Gastroesophageal sphincter (tissue), 4 donors: ENCODE measurements at places on chromosomes 5 and 9. TPM values are rescaled to one million over a fixed set of nuclear protein-coding genes. Genes with fewer than 3 reads are reported as not detected.

DNA sequence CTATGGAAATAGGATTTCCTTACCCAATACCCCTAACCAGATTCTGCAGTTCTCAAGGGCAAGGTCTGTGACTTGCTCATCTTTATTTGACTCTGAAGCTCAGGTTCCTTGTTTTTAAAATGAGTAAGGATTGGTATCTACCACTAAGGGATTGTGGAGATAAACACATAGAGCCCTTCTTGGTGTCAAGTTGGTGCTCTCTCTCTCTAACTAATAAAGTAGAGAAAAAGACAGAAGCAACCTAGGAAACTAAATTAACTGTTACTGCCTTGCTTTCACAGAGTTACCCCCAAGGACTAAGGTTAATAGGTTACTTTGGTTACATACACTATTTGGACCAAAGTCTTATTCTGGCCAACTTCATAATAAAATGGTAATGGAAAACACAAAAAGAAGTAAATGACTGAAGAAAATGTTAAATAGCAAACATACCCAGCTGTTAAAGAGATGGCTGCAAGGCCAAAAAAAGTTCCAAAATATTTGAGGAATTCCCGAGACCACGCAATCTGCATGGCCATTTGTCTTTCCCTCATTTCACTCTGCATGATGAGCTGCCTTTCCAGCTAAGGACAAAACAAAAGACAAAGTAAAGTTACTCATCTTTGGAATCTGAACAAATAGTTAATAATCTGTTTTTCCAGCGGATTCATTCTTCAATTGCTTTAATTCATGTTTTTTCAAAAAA lies 21.8 kb upstream of the RLN1 start:
- ATAC-seq, result no peak

DNA sequence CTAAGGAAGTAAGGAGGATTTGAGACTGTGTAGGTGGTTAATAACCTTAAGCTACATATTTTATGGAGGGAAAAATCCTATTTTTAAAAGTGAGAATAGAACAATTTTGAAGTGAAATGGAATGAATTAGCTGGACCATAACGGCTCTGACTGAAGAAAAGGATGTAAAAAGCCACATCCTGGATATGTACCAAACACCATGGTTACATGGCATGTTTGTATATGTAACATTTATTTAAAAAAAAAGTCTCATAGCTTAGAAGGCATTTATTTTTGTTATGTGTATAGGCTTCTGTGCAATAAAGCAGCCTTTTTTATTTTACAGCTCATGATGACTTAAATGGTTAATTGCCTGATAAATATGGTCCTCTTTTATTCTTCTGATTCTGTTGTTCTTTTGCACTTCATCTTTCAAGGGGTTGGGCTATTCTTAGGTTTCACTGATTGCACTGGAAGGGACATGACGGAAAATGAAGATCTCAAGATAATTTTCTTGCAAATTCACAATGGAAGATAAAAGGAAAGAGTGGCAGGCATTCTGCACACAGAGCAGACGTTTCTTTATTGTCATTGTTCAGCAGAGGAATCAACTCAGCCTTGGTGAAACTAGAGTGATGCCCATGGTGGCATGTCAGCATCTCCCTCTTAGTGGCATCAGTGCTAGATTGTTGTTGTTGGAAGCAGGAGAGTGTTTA lies 63.1 kb downstream of the DOCK8 start:
- no peak for ATAC-seq

Gene LRRC70
- 10.1 TPM for total RNA-seq

DNA sequence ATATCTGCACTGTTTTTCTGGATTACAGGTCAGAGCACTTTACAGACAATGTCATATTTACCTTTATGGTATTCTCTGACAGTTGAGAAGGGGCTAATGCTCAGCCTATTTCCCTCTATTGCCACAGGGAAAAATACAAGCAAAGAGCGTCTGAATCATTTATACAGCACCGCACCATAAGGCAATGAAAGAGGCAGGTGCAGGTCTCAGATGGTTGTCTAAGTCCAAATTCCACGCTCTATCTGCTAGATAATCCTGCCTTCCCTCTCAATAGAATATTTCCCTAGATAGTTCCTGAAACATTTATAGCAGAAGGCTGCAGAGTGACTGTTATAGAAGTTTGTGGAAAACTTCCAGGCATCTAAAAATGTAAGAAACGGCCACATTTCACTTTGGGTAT lies 446.1 kb upstream of the CDH6 start:
- ATAC-seq, result no peak
